ENCODE measurements at places on chromosomes 2 and 18.

DNA sequence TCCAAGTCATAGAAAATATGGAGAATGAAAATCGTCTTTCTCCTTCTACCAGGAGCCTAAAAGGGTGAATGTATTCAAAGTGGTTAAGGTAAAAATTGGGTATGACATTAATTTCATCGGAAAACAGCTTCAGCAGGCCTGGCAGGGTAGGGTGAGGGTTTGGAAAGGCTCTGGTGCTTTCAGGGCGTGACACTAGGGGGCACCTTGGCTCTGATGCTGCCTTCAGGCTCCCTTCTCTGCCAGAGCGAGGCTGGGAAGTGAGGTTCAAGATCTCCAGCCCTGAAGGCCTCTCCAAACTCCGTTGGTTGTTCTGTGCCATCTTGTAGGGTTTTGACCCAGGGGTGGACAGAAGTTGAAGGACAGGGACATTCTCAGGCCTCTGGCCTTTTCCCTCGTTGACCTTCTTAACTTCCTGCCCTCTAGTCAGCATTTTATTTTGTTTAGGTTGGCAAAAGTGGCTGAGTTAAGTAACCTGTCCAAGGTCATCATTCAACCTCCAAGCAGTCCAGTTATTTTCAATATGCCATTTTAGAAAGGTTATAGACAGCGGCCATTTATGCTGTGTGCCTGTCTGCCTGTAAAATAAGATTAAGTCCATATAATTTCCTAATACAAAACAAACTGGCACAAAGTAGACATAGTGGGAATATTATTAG lies 40.3 kb downstream of the EML6 start:
- no peak for DNase-seq

GRCh38 chr2:19131871-19132270 lies 226.6 kb downstream of the OSR1 start:
- DNase-seq = no peak

- DNase-seq = no peak
These were observed 214.1 kb upstream of the STON1 start for GRCh38 chr2:48315896-48316194.

- no peak for DNase-seq
These were observed 711.9 kb upstream of the ID2 start for GRCh38 chr2:7969756-7970515.

- no peak for DNase-seq
These were observed 742.5 kb downstream of the TDRD15 start for GRCh38 chr2:21866316-21866715.

GRCh38 chr2:42799881-42800280 lies 7.5 kb upstream of the HAAO start:
- DNase-seq = no peak

GRCh38 chr2:71926089-71926447 lies 221.6 kb downstream of the CYP26B1 start:
- DNase-seq = no peak

DNA sequence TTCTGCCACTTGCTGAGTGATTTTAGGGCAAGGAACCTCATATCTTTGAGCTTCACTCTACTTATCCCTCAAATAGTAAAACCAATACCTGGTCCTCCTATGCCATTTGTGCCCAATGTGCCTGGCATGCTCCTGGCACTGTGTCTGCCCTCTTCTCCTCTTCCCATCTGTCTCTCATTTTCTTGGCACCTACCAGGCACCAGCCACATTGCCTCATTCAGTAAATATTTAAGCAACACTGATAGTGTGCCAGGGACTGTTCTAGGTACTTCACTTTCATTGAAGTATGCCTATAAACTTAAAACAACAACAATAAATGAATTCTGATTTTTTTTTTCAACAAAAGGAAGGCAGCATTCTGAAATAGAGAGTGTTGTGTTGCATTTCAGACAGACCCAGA lies 15.1 kb upstream of the BOD1L2 start:
- DNase-seq = no peak
